Fibroblast of skin of left quadriceps (primary cell): ENCODE measurements at places on chromosomes 1 and 21.
A peak's percentile ranks its signal among the peaks of the same experiment; 100 is the strongest.

DNA sequence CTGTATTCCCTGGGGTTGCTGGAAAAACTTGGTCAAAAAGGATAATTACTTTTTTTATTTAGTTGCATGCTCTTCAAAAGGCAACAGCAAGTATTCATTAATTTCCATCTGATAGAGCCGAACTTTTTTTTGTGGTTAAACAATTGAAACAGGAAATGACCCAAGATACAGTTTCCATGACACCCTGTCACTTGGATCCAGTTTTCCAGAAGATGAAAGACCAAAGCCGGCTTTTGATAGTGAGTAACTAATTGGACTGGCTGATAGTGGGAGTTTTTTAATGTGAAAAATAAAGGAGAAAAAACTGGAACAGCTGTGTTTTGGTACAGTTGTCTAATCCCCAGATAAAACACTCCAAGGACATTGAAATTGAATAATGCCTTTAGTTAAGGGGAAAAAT, 33.0 kb downstream of the CACHD1 start:
- no peak for DNase-seq

DNA sequence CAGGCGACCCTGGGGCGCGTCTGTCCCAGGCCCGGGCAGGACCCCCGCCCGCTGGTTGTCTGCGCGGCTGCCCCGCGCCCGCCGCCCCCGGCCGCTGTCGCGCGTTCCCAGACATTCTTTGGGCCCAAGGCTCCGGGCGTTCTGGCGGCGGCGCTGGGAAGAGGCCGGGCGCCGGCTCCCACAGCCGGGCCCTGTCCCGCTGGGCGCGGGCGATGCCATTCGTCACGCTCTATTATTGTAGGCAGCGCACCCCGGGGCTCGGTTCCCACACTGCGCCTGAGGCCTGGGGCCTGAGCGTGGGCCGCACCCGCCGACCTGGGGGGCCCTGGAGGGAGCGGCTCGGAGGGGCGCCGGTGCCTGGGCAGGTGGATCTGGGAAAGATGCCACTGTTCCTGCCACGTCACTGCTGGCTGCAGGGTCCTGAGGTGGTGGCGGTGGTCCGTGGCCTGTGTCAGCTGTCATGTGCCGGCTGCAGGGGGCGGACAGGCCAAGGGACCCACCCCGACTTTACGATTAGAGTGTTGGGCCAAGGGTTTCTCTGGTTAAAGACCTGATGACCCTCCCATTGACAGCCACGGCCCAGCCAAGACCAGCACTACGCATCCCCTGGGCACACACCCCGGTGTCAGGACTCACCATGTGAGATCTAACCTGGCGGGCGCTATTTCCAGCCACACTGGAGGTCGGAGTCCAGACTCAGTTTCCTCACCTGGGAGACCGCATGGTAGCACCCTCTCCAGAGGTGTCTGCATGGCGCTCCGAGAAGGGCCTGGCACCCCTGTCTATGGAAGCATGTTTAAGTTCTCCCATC, 55.1 kb upstream of the ADARB1 start:
- no peak for DNase-seq

DNA sequence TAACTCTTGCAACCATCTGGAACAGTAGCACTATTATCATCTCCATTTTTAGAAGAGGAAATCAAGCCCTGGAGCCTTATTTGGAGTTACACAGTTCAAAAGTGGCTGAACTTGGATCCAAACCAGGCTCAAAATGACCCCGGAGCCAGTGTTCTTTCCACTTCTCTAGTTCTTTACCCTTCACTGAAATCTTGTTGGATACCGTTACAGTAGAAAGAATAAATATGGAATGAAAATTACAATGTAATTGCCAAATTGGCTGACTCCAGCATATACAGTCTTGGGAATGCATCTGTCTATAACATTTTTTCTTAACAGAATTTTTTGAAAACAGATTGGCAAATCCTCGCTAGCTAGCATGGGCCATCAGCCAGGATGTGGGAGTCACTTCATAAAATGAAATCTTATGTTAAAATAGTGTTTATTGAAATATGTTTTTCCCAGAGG, 261.4 kb downstream of the CTH start:
- DNase-seq: no peak

DNA sequence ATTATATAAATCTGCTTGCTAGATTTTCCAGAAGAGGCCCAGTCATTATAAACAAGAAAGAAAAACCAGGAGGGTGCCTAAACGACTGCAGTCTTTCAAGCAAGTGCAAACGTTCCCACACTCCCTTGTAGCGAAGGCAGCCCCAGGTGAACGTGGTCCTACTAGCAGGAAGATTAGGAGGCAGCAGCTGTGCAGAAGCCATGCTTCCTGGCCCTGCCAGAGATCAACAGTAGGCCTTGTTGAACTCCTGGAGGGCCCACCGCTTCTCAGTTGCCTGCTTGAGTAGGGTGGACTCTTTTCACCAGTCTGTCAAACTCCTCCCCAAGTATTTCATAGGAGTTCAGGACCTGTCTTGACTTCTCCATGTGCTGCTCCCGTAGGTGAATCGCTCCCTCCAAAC, 163.0 kb upstream of the GORAB start:
- DNase-seq: no peak

GRCh38 chr1:50497007-50497406, 73.8 kb upstream of the DMRTA2 start:
- DNase-seq: no peak

- DNase-seq: no peak
These were observed 14.2 kb downstream of the ARHGEF2 start for GRCh38 chr1:155964193-155964592.

DNA sequence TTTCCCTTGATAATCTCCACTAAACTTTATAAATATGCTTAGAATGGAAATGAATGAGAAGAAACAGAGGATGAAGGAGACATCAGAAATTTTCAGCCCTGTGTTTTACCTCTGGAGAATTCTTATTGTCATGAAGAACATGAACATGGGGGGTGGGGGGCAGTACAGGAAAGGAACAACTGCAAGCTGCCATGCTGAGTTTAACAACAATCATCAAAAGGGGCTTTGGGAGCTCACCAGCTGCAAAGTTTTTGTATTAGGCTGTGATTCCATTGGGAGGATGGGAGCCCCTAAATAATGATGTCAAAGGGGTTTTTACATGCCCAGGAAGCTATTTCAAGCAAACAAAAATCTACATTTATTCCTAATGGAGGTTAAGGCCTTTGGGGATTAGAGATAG, 103.3 kb downstream of the AKT3 start:
- DNase-seq: no peak

DNA sequence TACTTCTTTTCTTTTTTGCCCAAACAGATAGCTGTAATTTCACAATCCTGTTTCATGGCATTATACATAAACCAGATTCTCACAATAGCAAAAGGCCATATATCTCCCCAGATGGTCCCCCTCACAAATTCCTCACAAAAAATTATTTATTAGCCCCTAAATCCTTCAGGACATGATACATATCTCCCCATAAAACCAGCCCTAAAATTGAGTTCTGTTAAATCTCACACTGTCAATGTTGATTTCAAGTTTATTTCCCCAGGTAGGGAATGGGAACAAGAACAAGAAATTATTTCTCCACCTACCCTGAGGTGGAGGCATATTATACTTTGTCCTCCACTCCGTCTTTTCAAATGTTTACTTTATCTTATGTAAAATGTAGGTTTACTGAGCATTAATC, 163.4 kb upstream of the CHRM3 start:
- no peak for DNase-seq

GRCh38 chr1:35406103-35406502, 137.6 kb downstream of the ZMYM4 start:
- no peak for DNase-seq

GRCh38 chr1:219537223-219537631, 75.7 kb downstream of the ZC3H11B start:
- no peak for DNase-seq

- DNase-seq: no peak
These were observed 230.3 kb downstream of the GRIK3 start for GRCh38 chr1:36803868-36804570.

- no peak for DNase-seq
These were observed 31.1 kb downstream of the CD55 start for GRCh38 chr1:207352554-207352953.

DNA sequence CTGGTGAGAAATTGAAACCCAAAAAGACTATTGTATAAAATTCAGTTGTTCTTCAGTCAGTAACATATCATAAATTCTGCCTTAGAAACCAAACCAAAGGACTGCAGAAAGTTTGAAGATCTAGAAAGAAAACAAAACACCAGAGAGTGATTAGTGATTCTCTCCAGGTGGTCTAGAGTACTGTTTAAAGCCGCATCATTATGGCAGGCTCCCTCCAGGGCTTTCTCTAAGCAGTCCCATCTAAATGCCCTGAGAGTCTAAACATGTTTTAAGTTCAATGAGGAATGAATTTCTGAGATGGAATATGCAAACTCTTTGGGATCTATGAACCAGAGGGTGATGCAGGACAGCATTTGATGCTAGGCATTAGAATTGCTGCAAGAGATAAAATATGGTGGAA, 100.9 kb upstream of the ST6GALNAC5 start:
- no peak for DNase-seq

DNA sequence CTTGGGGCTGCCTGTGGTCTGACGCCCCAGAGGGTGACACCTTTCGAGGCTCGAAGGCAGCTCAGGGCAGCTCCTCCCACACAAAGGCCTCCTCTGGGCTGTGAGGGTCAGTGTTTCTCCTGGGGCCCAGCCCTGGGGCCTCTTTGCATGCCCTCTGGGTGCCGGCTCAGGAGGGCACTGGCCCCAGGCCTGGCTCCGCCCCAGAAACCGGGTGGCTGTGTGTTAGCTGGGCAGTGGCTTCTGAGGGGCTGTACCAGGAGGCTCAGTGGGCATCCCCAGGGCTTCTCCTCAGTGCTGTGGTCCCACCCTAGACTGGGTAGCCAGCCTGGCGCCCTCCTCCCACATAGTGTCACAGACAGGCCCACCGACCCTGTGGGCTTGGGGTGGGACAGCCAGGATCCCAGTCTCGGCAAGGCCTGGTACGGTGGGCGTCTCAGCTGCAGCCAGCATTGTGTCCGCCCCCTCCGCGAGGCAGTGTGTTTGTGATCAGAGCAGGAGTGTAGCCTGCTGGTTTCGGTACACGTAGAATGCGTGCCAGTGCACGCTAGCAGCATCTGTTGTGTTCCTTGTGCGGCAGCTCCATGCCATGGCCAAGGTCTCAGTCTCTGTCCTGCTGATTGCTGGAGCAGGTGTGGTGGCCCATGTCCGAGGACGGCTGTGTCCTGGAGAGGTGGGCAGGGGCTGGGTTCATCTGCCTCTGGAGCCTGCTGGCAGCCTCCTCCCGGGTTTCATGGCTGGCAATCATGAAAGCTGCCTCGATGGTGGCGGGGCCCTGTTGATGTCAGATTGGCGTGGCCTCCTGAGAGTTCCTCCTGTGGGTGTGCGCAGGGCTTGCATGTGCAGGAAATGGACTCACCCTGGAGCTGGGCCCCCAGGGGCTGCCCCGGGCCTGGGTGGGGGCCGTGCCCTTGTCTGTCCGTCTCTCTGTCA, 28.0 kb downstream of the RRP1 start:
- DNase-seq: no peak

DNA sequence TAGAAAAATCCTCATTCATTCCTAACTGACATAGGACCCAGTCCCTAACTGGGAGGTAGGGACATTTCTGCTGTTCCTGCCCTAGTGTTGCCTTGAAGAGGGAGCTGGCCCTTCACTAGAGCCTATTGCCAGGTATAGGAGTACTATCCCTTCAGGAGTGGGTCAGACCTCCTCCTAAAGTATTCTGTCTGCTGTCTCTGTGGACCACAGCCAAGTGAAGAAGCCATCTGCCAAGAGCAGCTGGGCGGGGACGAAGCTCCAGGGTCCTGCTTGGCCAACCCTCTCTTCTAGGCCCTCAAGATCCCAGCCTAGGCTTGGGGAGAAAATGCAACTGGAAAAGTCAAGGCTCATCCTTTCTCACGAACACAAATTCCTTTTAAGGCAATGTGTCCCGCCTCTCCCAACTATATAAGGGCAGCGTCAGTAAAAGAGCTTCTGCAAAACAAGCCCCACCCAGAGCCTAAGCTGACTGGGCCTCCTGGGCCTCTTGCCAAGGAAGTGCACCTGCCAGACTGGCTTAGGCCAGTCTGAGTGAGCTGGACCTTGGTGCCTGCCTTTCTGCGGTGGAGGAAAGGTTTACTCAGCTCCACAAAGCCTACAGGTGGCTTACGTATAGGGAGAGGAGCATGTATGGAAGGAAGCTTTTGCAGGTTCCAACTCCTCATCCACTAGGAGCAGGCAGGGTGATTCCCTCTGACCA, 638 bp upstream of the TUFT1 start:
- peak; percentile 71 for DNase-seq

- DNase-seq: no peak
These were observed 13.3 kb downstream of the ZBTB8OS start for GRCh38 chr1:32636914-32637645.

DNA sequence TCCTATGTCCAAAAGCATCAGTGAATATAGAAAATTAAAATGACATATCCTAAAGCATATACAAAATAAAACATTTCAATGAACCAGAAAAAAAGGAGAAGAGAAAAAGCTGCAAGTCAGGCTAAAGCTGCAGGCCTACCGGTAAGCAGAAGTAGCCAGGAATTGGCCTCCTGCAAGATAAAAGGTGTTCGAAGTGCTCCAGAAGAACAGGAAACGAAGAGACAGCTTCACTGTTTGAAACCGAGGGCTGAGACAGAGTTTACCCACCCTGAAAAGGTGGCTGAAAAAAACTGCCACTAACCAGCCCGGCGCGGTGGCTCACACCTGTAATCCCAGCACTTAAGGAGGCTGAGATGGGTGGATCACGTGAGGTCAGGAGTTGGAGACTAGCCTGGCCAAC, 37.4 kb downstream of the NSL1 start:
- DNase-seq: no peak

DNA sequence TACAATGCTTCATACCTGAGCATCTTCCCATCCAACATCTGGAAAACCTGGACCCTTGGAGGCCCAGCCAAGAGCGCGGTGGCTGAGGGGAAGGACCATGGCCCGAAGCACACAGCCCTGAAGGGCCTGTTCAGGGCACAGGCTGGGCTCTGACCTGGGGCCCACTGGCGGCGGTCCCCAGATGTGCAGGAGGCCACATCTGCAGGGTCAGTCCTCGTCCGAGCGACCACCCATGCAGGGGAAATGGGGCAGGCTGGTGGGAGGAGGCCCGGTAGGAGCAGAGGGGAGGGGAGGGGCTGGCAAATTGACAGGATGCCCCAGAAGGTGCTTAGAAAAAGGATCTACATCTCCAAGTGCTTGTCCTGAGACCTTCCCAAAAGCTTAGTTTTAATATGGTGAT, 59.9 kb downstream of the DISP3 start:
- DNase-seq: no peak

- DNase-seq: peak; percentile 24
These were observed 95.1 kb downstream of the SIPA1L2 start for GRCh38 chr1:232534552-232535517.

- no peak for DNase-seq
These were observed 359.6 kb upstream of the USP24 start for GRCh38 chr1:55574691-55575225.

- peak; percentile 7 for DNase-seq
These were observed 39.5 kb upstream of the CASZ1 start for GRCh38 chr1:10835822-10836421.

DNA sequence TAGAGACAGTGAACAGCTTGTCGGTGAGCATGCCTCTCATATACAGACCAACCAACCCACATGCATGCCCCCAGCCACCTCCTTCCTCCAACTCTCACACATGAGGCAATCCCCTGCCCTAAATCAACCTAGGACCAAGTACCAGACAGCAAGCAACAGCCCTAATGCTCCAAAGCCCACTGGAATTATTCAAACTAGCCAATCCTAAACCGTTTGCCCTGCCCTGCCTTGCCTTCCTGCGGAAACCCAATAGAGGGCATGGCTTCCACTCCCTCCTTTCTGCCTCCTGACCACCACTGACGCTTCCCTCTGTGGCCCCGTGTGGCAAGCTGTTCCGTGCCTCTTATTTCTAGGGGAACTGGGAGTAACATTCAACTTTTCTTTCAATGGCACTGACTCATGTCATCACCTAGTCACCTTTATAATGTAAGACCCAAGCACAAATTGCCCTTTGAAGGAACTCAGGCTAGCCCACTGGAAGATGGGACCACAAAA, 129.3 kb upstream of the GJB5 start:
- no peak for DNase-seq
